Activated naive CD4-positive, alpha-beta T cell (primary cell): ENCODE measurements at places on chromosomes 5 and 9.
A peak's percentile ranks its signal among the peaks of the same experiment; 100 is the strongest.

GRCh38 chr5:149407323-149408251 lies 28.5 kb upstream of the IL17B start:
- no peak for DNase-seq

DNA sequence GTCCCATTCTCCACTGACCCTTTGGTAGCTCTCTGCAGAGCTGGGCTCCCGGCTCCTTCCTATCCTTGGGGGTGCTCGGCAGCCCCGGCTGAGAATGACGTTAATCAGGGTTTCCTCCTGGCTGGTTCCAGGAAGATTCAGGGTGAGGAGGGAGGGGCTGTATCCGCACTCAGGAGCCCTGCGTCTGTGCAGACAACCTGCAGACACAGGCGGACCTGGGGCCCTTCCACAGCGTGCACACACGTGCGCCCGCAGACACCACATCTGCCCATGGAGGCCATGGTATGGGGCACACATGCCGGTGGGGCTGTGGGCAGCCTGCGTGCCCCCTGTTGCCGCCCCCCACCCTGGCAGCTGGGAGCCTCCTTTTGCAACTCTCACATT lies 66.6 kb upstream of the RNU6ATAC start:
- no peak for DNase-seq

DNA sequence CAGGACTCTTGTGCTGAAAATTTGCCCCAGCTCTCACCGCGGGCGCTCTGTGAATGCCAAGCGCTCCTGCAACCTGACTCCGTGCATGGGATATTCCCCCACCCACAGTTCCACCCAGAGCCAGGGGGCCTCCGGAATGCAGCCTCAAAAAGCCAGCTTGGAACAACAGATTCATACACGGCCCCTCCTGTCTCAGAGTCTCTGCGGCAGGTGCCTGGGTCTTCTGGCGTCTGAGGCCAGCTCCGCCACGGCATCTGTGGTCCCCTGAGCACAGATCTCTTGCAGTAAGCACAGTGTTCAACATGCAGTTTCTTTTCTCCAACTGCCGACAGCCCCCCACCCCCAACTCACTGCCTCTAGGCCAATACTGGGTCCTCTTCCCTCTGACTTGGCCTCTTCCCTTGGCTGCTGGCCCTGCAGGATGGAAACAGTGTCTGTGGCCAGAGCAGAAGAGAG lies 355.7 kb upstream of the IRX2 start:
- no peak for DNase-seq

DNA sequence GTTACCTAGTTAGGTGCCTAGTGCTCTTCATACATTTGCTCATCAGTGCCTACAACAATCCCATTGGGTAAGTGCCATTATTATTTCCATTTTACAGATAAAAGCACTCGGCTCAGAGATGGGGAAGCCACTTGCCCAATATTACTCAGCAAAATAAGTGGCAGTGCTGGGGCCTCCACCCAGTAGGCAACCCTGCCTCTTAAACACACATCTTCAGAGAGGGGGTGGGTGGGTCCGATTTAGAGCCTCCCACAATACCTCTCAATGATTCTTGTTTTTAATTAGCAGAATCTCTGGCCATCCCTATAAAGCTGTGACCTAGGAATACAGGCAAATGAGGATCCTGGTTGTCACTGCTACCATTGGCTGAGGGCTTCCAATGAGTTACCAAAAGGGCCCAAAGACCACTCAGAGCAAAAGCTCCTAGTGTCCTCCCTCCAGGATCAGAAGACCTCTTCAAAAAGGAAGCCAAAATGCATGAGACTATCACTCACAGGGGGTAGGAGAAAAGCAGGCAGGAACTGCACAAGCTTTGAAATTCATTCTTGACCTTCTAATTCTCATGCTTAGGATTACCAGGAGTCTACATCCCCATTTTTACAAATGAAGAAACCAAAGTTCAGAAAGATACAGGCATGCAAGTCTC lies 36.1 kb upstream of the UBE2D2 start:
- DNase-seq, result no peak

- no peak for DNase-seq
Observed at GRCh38 chr5:83025690-83026478, 51.3 kb downstream of the TMEM167A start.

DNA sequence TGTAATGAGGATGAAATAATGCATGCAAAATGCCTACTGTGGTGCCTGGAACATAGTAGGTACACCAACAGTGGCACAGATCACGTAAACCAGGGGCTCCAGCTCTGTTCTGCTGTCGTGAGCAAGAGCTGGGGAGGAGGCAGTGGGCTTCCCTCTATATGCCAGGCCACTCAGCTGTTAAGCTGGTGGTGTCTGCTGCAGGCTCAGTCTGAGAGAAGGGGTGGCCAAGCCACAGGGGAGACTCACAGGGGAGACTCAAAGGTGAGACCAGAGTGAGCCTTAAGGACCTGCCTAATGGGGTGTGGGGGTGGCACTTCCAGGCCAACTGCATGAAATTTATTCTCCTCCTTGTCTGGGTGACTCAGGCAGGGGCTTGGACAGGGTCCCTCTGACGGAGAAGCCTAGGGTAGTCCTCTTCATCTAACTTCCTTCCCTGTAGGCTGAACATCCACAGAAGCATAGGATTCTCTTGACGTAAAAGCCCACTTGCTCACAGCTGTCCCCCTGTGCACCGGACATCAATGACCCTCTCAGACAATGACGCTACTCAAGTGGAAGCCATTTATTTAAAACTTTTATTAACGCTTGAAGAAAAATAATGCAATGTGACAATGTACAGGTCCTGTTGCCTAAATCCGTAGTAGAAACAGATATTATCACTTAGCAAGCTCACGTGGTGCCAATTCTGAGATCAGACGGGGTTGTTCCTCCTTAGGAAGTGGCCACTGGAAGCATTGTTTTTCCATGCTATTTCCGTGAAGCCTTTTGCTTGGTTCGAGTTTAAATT lies 13.9 kb downstream of the STC2 start:
- DNase-seq, result no peak

GRCh38 chr9:68955330-68955729 lies 58.6 kb downstream of the PRKACG start:
- DNase-seq, result no peak

GRCh38 chr5:179269781-179270543 lies 75.3 kb downstream of the ADAMTS2 start:
- DNase-seq, result no peak

DNA sequence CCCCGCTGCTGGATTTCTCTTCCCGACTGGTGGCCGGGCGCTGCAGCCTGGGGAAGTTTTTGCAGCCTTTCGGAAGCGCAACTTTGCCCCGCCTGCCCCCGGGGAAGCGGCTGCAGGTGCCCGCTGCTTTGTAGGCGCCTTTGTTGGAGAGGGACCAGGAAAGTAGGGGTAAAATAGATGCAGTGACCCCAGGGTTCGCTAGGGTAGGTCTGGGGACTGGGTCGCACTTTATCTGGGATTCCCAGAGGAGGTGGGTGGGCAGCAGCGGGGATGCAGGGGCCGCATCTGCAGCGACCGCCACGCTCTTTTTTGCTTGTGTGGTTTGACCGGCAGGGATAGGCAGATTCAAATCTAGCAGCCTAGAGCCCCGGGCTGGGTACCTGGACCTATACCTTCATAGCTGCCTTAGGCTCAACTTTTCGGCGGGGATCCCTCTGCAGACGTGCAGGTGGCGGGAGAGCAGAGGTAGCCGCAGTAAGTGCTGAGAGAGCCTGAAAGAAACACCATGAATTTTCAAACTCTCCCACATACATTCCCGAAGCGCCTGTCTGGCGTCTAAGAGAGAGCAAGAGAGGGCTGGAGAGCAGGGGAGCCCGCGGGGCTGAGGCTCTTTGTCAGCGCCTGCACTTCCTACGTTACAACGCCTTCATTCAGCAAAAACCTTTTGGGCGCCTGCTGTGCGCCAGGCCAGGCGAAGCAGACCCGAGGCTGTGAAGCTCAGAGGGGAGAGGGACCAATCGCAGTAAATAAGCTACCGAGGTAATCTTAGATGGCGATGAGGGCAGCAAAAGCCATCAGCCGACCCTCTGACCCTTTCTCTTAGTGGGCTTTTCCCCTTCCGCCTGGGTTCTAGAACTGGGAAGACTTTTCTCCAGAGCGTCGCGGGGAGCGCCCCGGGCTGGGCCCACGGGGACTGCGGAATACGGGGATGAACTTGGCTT lies 642 bp downstream of the SV2C start:
- DNase-seq, result no peak

DNA sequence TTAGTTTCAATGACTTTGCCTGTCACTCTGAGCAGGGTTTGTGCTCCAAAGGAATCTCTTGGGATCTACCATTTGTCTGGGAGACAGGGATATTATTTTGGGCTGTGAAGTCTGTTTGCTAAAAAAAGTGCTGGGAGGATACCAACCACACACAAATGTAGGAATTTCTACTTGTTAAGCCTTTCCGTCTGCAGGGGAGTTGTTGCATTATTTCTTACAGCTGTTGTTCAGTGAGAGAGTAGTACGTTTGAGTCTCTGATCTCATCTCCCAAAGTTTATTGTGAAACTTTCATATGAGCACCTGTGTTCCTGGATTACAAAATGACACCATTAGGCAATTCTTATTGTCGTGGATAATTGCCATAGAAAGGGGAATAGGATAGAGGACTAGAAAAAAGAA lies 78.3 kb upstream of the SEMA6A start:
- no peak for DNase-seq

GRCh38 chr5:119268387-119269060 lies 87.3 kb upstream of the TNFAIP8 start:
- DNase-seq, result peak; percentile 86
